Left renal pelvis (tissue), 4 donors: ENCODE measurements at places on chromosomes 13 and 19. TPM values are rescaled to one million over a fixed set of nuclear protein-coding genes. Genes with fewer than 3 reads are reported as not detected.

GRCh38 chr13:111325146-111325890 is 4.9 kb downstream of the TEX29 start:
- DNase-seq = no peak

DNA sequence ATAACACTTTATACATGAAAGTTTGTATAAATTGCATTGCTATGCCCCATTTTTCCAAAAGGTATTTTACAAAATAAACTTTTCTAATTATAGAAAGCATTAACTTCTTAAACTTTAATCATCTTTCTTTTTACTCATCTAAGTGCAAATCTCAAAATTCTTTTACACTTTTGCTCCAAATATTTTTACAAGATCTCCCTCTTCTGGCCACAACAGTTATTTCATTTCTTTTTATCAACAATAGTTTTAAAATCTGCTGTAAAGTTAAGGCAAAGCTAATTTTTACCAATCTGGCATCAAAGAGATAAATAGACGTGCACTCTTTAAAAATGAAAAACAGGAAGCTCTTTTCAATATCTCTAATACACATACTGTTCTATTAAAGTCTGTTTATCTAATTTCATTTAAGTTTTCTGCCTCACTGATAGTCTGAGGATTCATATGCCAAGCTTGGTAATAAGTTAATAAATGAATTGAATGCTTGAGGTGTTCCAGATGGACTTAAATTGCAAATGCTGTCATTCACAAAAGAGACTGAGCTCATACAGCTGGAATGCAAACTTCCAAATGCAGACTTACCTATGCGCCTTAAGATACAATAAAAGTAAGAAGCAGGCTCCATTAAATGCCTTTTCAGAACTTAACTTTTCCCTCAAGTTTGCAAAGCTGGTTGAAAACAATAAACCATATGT is 583.0 kb upstream of the ATXN8OS start:
- DNase-seq = no peak

- no peak for DNase-seq
Measured at GRCh38 chr13:103250071-103250470, 183.9 kb upstream of the SLC10A2 start.

The EFNA2 gene
- polyA plus RNA-seq = 4.6 TPM

The FPR1 gene
- 1.3 TPM for polyA plus RNA-seq

DNA sequence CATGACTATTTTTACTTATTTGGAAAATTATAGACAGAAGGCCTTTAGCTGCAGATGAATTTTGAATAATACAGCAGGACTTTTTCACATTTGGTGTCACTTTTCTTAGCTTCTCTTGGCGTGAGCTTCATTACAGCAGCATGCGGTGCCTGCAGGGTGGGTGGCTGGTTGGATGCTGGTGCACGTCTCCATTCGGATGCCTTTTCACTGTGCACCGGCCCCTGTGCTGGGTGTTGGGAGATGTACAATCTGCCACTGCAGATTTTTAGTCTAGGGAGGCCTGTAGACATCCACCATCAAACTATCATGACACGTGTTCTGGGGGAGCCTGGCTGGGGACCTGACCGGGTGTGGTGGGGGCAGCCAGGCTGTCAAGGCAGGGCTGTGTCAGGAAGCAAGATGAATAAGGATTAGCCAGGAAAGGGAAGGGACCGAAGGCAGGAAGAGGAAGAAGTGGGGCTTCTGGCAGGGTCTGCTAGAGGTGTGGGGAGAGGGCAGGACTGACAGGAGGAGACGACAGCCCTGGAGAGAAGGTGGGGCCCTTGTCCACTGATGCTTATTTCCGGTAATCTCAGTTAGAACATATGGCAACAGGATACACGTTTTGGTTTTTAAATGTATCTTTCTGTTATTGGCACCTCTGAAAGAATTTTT is 88.8 kb downstream of the ARHGEF7 start:
- no peak for DNase-seq

The CASP14 gene
- not detected for polyA plus RNA-seq

DNA sequence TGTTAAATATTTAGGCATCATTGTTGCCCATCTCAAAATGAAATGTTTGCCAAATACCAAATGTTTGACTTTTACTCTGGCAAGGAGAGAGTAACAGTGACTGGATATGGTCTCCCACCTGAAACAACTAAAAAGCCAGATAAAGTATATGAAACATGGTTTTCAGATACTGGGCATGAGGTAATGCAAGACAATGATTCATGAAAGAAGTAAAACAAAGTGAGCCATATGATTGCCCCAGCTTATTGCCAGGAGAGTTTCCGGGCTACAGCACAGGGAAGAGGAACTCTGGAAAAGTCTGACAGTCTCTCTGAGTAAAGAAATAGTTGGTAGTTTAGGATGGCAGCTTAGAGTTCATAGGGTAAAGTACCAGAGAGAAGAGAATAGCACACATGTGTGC is 354.6 kb downstream of the DNAJC15 start:
- DNase-seq = no peak

- no peak for DNase-seq
Measured at GRCh38 chr19:497869-498510, 1.7 kb downstream of the MADCAM1 start.

The EIF3K gene
- polyA plus RNA-seq = 209 TPM

DNA sequence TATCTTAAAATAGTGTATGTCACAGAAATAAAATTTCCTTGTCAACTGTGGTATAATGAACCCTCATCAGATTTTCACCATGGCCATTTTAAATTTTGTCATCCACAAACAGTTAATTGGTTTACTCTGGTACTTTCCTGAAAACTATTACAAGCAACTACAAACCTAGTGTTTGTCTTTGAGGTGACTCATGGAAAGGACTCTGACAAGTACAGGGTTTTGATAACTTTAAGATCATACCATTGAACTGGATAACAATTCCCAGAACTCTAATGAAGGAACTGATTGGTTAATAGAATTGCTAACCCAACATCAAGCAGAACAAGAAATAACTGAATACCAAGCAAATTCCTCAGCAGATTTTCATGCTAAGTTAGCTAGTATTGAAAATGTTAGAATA is 237.7 kb upstream of the IPO5 start:
- no peak for DNase-seq

GRCh38 chr13:108919036-108919907 is 289.9 kb downstream of the MYO16 start:
- DNase-seq = no peak

DNA sequence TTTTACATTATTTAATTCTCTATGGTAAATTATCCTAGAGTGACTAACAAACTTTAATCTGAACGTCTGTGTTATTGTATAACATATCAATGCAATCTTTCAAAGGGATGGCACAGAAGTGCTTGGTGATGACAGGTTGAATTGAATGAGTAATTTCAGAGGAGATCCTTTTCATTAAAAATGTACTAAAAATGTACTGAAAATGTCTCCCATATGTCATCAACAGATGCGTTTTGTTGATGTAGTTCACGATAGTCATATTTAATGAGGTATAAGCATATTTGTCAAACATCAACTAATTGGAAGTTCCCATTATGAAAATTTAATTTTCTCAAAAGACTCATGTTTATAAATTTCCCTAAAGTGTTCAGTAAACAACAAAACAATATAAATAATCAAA is 1434.7 kb upstream of the PCDH20 start:
- no peak for DNase-seq

GRCh38 chr19:3321696-3322095 is 44.7 kb upstream of the NFIC start:
- no peak for DNase-seq

The RNF225 gene
- not detected for polyA plus RNA-seq

GRCh38 chr19:56118666-56119581 is 2.2 kb downstream of the ZNF787 start:
- DNase-seq = no peak

DNA sequence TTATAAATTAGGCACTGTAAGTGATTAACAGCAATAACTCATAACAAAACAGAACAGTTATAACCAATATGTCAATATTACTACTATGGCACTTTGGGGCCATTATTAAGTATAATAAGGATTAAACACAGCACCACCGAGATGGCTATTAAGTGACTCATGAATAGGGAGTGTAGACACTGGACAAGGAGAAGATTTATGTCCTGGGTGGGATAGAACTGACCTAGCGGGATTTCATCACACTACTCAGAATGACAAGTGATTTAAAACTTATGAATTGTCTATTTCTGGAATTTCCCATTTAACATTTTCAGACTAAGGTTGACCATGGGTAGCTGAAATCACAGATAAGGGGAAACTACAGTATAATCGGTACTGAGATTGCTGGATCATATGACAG is 79.0 kb upstream of the SLC7A1 start:
- DNase-seq = no peak

- DNase-seq = no peak
Measured at GRCh38 chr19:38262585-38263268, 1.6 kb upstream of the SPINT2 start.

DNA sequence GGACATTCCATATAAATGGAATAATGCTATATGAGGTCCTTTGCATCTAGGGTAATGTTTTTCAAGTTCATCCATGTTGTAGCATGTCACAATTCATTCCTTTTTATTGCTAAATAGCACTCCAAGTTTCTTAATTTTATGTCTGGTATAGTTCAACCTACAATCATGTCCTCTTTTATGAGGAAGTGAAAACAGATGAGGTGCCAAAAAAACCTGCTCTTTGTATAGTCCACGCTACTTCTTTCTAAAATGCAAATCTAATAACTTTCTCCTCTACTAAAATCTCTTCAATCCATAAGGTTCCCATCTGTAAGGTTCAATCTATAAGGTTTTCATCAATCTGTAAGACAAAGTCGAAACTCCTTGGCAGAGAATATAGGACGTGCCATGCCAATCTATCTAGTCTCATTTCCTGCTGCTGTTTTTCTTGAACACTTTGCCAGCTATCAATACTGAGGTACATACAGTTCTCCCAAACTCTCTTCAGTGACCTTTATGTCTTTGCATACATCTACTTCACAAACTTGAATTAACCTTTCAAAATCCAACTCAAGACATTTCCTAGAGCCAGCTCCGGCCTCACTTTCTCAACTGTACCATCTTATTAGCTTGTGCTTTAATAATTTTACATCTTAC is 33.7 kb downstream of the INTS6 start:
- DNase-seq = no peak

DNA sequence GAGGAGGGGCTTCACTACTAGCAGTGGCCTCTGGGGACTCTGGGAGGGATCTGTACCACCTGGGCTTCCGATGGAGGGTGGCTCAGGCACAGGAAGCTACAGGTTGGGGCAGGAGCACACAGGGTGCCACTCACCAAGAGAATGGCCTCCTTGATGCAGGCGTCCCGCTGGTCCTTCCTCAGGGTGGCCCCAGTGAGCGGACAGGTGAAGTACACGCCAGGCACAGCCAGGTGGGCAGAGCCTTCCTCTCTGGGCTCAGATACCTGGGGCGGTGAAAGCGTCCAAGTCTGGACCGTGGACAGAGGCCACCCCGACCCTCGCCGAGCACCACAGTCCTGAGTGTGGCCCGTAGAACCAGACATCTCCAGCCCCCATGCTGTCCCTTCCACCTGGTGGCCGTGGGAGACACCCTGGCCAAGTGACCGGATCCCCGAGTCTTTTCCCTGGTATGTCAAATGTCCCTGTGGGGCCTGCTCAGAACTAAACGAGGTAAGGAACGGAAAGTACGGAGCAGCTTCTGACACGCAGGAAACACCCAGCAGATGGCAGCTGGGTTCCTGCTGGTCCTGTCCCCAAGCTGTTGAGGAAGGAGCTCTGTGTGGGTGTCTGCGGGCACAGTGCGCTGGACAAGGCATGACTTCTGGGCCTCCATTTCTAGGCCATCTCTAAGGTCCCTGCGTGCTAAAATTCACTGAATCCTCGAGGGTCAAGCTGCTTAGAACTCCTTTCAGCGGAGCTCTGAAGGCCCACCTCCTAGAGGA is 5.2 kb downstream of the UBXN6 start:
- no peak for DNase-seq

The GJB2 gene
- 3.0 TPM for polyA plus RNA-seq

The ZNF614 gene
- polyA plus RNA-seq = 19.4 TPM

DNA sequence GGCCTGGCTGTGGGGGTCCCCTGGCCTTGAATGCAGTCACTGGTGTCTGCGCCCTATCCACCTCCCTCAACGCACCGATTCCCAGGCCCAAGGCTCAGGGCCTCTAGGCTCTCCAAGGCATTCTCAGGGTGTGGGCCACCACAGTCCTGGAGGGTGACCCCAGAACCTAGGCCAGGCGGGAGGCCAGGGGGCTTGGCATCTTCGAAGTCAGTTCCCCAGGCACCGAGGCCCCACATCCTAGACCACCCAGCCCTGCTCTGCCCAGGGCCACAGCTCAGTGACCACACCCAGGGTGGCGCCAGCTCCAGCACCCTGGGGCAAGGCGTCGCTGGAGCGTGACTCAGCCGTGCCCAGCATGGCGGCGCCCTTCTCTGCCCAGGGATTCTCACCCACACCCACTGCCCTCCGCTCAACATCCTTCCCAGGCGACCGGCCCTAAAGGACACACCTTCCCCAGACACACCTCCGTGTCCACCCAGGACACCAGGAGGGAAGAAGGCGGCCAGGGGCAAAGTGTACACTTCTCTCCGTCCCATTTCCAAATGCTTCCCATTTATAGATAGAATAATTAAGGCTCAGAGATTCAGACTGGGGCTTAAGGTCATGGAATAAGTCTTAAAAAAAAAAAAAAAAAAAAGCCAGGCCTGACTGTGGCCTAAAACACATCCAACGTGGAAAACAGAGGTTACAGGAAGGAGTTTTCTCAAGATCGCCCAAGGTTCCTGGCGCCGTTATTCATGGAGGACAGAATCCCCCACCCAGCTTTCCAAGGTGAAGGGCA is 36.4 kb upstream of the NANOS3 start:
- DNase-seq = no peak

The PDX1 gene
- polyA plus RNA-seq = not detected

The ZNF57 gene
- polyA plus RNA-seq = 7.4 TPM

GRCh38 chr13:32949820-32950219 is 66.4 kb upstream of the KL start:
- DNase-seq = no peak

The KLK2 gene
- 0.26 TPM for polyA plus RNA-seq

DNA sequence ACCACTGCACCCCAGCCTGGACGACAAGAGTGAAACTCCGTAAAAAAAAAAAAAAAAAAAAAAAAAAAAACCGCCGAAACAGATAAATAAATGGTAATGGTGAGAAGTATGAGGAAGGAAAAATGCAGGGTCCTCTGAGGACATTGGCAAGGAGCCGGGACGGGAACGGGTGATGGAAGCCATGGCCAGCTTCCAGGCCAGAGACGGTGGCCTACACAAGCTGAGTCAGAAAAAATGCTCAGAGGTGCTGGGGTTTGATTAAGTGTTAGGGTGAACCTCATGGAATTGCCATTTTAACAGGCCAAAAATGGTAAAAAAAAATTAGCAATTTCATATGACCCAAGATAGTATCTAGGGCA is 866 bp upstream of the ZSWIM4 start:
- no peak for DNase-seq

GRCh38 chr13:33312150-33312860 is 26.8 kb upstream of the STARD13 start:
- no peak for DNase-seq

The PPP1R37 gene
- polyA plus RNA-seq = 25.3 TPM

The FGF21 gene
- not detected for polyA plus RNA-seq
